ENCODE measurements at places on chromosomes 6 and 20.

GRCh38 chr20:23368316-23369071 is 6.5 kb downstream of the GZF1 start:
- no peak for DNase-seq

GRCh38 chr20:4717816-4718570 is 3.7 kb upstream of the PRND start:
- no peak for DNase-seq

GRCh38 chr6:156905801-156906200 is 128.6 kb downstream of the ARID1B start:
- no peak for DNase-seq

DNA sequence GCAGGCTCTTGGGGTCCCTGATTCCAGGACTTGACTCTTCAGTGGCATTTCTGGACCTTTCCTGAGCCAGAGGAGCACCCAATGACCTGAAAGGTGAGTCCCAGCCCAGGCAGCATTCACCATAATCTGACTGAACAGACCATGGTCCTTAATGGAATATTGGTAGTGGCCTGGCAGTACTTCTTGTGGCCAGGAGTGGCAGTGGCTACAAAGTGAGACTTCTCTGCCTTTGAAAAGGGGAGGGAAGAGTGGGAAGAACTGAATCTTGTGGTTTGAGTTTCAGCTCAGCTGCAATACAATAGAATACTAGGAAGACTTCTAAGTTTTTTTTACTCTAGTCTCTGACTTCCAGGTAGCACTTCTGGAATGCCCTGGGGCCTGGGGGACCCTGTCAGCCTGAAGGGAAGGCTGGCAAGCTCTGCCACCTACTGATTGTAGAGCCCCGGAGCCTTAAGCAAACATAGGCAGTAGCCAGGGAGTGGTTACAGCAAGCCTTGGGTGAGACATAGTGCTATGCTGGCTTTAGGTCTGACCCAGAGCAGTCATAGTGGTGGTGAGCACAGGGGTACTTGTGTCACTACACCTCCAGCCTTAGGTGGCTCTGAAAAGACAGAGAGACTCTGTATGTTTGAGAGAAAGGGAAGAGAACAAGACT is 674.2 kb upstream of the MANEA start:
- no peak for DNase-seq

DNA sequence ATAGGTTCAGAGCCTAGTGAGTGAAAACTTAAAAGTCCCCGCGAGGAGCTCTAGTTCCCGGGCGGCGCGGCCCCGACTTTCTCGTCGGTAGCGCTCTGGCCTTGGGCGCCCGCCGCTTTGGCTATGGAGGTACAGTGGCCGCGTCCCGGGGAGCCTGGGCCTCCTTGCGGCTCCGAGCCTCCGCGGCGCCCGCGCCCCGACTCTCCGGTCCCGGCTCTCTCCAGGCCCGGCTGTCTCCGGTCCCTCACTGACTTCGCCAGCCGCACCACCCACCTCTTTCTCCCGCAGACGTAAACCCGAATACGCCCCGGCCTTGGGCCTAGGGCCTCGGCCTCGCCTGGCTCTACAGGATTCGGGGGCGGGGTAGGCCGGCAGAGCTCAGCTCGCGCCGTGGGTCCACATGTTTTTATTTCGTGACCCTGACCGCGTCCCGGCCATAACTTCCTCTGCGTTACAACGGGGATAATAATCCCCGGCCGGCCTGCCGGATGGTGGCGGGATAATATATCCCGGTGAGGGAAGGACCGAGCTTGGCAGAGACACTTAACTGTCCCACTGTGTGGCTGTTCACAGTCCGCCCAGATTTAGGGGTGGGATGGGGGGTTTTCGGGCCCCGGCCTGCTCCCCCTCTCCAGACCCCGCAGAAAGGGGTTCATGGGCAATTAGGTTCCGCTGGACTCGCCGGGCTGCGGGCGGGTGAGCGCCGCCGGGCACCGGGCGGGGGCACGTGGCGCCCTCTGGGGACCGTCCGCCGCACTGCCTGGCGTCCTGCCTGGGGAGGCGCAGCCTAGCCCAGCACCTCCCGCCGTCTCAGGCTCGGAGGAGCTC is 10.0 kb upstream of the TBX18 start:
- no peak for DNase-seq

GRCh38 chr6:143290206-143290605 is 160.3 kb downstream of the ADAT2 start:
- no peak for DNase-seq

DNA sequence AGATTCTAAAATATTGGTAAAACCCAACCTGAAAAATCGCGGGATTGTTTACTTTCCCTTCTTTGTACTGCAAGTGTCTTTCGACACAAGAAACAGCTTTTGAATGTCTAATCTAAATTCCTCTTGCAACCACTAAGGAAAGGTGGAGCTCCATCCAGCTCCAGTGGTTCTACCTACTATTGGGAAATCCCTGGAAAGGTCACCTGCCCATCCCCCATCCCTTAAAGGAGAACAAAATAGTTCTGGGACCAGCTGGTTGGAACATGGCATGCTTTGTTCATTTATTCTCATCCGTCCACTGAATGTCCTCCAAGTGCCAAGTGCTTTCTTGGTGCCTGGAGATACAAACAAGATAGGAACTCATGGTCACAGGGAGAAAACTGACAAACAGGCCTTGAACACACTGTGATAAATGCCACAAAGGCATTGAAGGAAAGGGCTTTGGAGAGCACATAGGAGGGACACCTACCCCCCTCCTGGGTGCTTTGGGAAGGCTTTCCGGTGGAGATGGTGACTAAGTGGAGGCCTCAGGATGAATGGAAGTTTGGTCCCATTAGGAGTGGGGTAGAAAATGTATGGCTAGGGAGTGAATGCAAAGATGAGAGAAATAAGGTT is 2.3 kb upstream of the CITED2 start:
- DNase-seq, result no peak

DNA sequence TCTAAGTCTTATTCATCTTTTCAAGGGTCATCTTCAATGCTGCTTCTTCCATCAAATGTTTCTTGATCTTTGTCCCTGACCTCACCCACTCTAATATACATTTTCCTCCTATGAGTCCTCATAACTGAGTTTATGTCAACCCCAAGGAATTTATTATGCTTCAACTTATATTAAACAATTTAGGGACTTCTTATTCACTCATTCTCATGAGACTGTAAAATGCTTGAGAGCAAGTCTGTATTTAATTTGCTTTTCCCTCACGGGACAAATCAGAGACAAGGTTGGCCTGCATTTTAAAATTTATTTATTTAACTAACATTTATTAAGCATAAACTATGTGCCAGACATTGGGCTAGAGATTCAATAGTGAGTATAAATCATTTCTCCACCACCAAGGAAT is 312.0 kb upstream of the NT5E start:
- no peak for DNase-seq

- no peak for DNase-seq
These were observed 25.1 kb downstream of the RRAGD start for GRCh38 chr6:89386917-89387491.

GRCh38 chr6:51855310-51856082 is 231.9 kb downstream of the PKHD1 start:
- peak; percentile 3 for DNase-seq

DNA sequence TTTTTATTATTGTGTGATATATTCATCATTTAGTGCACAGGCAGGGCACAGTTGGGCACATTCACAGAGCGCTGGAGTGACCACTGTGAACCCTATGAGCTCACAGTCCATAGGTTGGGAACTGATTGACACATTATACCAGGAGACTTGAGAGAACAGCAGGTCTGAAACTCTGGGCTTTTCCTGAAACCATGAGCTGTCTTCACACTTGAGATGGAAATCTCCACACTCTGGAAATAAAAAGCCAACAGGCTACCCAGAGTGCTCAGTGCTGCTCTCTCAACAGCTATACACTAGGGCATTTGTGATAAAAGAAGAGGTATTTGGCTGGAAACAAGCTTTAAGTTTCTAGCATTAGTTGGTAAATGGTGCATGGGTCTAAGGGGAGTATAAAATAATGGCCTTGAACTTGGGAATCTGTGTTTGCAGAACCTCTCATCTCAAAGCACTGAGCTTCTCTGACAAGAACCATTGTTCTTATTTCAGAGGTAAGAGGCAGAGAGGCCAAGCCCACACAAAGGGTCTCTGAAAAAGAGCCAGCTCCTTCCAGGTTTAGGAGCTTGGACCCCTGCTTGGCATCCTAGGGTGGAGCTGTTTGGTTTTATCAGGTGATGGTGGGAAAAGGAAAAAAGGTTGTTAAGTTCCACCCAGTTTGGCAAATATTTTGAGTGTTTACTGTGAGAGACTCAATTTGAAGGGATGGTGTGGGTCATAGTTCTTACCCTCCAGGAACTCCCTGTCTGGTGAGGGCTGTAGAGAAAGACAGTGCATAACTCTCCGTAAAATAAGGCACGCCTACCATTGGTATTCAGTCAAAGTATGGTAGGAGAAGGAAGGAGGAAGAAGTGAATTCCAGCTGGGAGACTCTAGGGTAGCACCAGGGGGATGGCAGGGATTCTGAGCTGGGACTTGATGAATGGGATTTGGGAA is 14.5 kb downstream of the CHMP4B start:
- no peak for DNase-seq

GRCh38 chr20:3407771-3408637 is 535 bp upstream of the DNAAF9 start:
- DNase-seq, result peak; percentile 63

DNA sequence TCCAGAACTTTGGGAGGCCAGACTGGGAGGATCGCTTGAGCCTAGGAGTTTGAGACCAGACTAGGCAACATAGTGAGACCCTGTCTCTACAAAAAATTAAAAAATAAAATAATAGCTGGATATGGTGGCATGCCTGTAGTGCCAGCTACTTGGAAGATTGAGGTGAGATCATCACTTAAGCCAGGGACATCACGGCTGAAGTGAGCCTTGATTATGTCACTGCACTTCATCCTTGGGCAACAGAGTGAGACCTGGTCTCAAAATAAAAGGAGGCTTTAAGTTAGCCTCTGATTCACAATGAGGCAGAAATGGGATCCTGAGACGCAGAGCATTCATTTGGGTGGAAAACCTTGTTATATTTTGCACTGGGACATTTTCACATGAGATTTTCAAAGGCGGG is 57.0 kb downstream of the TULP4 start:
- no peak for DNase-seq

GRCh38 chr6:4606821-4607704 is 169.1 kb upstream of the CDYL start:
- DNase-seq, result no peak

- peak; percentile 54 for DNase-seq
These were observed 33.0 kb upstream of the POU5F1 start for GRCh38 chr6:31203345-31203979.

DNA sequence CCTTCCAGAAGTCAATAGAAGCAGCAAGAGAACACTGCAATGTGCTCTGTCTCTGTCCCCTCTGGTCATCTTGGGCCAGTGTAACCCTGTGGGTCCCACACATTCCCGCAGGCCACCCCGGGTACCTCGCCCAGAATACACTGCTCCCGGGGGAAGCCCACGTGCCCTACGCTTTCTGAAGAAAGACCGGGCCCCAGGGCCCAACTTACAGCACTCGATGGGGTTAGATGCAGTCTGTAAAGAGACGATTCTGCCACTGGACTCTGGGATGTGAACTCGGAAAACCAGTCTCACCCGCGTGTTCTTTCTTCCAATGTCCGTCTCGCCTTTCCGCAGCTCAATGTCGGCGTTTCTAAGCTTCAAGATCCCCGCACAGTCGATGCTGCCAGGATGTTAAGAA is 68.7 kb downstream of the NFATC2 start:
- no peak for DNase-seq

DNA sequence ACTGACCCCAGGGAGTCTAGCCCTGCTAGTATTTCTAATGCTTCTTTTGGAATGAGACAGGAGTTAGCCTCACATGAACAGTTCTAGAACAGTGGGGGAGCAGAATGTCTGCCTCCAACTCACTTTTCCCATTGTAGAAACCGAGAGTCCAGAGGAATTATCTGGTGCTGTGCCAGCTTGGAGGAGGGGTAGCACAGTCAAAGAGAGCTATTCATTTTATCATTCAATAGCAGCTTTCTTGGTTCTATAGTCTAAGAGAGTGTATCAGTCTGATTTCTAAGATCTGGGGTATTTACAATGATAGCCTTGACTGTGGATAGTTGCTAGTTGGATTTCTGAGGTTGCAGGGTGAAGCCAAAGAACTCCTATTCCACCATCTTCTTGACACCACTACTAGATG is 448.2 kb downstream of the RFPL4B start:
- DNase-seq, result no peak

DNA sequence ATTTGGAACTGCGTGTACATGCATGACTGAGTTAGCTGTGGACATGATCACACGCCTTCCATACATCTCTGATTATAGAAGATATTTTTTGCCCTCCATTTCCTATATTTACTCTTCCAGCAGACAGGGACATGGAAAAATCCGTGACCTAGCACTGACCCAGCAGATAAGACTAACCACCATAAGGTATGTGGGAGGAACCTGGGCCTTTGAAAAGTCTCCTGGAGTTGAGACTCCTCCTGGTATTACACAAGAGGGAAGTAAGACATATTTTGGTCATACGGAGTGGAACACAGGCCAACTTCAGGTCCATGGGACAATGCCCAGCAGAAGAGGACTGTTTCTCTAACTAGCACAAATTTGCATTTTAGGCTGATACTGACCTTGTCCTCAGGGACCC is 13.7 kb upstream of the SIRPB1 start:
- DNase-seq, result no peak

DNA sequence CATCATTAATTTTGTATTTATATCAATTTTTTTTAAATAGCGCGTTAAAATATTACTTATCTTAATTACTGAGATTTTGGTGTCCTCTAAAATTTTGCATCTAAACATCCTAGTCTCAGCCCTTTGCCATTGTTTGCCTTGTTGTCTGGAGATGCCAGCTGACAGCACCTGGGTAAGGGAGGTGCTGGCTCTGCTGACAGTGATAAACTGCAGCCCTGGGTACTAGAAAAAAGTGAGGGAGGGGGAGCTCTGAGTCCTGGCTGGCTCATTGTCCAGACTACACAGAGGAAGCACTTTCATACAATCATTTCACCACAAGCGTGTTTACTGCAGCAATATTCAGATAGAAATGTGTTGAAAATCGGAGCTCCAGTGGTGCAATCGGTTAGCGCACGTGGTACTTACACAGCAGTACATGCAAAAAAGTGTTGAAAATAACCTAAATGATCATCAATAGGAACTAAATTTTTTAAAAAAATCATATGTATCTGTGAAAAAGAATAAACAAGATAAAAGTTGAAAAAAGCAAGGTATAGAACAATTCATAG is 18.5 kb upstream of the UBR2 start:
- no peak for DNase-seq

- no peak for DNase-seq
These were observed 42.2 kb upstream of the ADTRP start for GRCh38 chr6:11820821-11821220.

GRCh38 chr6:45075246-45075645 is 252.9 kb upstream of the RUNX2 start:
- DNase-seq, result no peak

DNA sequence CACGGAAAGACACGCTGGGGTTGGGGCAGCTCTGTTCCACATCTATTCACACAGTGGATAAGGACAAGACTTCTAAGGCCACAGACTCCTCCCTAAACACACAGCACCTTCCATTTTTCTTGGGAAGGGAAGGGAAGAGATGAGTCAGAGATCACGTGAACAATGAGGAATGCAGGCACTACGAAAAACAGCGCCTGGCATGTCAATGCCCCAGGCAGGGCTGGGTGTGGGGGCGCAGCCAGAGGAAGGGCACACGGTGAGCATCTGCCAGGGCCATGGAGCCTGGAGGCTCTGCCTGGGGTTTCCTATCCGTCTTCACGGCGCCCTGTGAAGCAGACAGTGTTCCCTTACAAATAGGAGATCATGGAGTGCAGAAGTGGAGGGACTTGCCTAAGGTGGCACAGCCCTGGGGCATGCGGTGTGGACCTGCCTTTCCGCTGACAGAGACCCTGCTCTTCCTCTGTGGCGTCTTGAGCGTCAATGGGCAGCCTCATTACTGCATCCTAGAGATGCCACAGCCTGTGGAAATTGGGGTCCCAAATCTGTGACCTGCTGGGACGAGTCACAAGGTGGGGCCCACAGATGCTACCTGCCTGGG is 15.4 kb downstream of the UNC93A start:
- no peak for DNase-seq

Data from activated T-helper 1 cell treated with anti-CD3 and anti-CD28 coated beads, Interleukin-12 subunit alpha, Interleukin-12 subunit beta, Interleukin-2, Interleukin-4 antibody, amounts not matched to agents 30 ng/mL and 10 ng/mL and 1 ng/mL, durations not matched to agents 14 hours and 24 hours and 36 hours (primary cell).